ENCODE measurements at places on chromosomes 5 and 9.

GRCh38 chr9:33186457-33187168 lies 19.5 kb upstream of the B4GALT1 start:
- no peak for DNase-seq

DNA sequence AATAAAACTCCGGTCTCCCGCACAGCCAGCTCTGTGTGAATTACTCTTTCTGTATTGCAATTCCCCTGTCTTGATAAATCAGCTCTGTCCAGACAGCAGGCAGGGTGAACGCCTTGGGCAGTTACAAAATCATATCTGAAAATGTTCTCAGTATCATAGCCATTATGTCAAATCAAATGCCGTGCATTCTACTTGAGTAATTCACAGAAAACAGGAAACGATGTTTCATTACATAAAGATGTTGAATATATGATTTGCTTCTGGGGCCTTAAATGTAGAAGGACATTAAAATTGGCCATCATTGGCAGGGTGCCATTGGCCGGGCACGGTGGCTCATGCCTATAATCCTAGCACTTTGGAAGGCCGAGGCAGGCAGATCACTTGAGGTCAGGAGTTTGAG lies 8.5 kb downstream of the POLR3G start:
- no peak for DNase-seq

DNA sequence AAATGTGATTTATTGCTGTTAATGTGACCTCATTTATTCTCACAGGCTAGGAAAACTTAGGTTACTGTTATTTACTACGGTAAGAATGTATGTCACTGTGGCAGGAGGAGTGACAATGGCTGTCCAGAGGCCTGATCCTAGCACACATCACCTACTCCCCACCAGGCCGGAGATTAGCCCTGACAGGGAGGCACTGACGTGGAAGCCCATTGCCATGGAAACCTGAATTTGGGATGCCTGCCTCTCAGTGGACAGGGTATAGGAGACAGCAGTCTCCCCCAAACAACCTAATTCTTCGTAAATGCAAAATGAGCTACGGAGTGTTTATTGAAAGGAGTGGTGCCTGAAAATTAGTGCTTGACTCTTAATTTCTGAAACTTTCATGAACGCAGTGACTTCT lies 87.6 kb upstream of the SMARCA2 start:
- DNase-seq = no peak

DNA sequence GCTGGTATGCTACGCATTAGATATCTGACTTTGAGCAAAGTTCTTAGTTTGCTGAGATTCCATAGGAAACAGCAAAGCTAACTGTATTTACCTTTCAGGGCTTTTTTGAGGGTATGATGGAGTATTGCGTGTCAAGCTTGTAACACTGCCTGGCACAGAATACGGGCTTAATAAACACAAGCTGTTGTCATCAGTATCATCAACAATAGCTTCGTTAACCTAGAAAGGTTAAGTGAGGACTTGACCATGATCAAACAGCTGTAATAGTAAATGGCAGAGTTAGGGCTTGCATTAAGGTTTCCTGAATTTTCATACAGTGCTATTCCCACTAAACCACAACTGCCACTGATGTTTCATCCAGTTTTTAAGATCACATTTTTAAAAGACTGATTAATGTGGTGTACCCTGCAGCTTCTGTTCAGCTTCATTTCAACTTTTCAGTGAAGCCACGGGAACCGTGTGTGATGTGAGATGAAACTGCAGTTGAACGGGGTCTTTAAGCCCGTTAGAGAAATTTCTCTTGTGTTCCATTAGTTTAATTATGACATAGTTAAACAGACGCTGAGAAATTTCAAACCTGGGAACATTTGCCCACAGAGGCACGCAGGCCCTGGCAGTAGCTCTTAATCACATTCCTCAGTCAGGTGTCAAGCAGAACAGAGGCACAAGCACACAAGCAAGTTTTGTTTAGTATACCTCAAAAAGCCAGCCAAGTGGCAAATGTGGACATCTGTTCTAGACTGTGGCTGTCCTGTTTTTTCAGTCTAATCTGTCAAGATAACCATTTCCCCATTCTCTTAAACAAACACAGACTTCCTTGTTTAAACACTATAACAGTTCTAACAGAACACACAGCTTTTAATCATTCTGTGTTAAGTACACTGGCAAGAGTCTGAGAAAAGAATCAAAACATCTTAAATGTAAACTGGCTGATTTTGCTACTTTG lies 147.1 kb downstream of the ZNF608 start:
- DNase-seq = no peak

Measured in CD8-positive, alpha-beta T cell (primary cell).